ENCODE measurements at places on chromosomes 5 and 9.

- no peak for DNase-seq
Measured at GRCh38 chr5:26054594-26054993, 983.8 kb downstream of the CDH9 start.

- DNase-seq = no peak
Measured at GRCh38 chr5:60503771-60504170, 196.2 kb downstream of the DEPDC1B start.

DNA sequence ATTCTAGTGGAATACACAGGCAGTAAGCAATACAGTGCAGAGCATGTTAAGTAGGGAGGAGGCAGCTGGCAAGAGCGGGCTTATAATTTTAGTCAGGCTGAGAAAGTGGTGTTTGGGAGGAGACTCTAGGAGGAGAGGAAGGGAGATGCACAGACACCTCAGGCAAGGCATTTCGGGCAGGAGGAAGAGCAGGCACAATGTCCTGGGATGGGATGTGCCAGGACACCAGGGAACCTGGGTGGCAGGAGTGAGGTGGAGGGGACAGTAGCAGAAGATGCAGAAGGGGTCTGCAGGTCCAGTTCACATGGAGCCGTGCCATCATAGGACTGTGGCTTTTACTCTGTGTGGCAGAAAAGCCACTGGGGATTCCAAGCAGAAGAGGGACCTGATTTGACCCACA, 143.7 kb upstream of the FSTL4 start:
- DNase-seq = no peak

- DNase-seq = no peak
Measured at GRCh38 chr5:89043676-89044075, 160.7 kb upstream of the MEF2C start.

DNA sequence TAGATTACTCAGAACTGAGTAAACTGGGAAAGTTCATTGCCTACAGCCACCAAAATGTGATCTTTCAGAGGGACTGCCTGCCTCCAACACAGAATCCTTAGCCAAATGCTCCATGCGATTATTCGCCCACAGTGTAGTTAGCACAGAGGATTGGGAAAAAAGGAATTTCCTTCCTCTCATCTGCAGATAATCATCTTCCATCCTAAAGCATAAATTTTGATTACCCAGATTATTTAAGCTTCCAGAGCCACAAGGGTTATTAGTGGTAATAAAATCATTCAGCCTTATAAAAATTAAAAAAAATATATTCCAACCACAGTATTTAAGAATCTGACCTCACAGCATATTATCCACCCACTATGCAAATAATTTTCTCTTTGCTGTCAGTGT, 285.3 kb upstream of the GRAMD2B start:
- DNase-seq = no peak

DNA sequence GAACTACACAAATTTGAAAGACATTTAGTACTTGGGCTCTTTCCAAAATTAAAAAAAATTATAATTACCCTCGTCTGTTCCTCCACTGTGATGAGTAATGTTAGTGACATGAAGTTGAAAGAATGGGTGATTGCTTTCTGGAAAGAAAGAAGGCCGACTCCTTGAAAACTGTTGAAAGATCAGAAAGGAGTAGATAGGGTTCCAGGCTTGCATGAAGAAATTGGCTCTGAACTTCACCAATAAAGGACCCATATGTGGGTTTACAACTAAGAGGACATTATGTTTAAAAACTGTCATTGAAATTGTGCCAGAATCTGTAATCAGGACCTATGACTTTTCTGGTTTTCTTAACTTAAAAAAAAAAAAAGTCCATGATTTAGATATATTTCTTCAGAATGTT, 20.7 kb upstream of the MOCS2 start:
- DNase-seq = no peak

DNA sequence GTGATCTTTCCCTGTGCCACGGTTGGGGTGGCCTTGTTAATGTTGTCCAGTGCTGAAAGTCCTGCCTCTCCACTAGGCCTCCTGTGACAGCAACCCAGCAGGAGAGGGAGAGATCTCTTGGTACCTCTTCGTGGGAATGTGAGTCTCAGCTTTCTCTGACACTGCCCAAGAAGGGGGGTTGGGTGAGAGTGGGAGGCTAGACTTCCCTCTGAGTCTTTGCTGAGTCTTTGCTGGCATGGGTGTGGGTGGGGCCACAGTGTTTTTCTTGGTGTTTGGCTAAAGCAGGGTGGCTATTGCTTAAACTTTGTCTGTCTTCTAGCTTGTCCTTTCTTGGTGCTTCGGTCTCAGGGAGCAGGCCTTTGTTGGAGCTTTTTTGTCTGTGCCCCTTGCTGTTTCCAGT, 145.6 kb downstream of the GNA14 start:
- DNase-seq = no peak

DNA sequence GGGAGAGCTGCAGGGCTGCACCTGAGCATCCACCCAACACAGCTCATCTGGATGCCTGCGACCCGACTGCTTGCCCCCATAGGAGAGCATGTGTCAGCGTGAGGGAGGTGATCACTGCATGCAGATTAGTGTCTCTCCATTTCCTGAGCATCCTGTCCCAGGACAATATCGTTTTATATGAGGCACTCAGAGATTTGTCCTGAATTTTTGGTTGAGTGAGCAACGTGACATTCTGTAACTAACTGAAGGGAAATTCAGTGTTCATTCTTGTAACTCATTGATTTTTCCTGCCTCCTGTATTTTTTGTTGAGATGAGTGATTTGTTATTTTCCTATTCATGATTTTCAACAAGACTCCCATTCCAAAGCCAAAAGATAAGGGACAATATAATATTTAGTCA, 20.7 kb upstream of the ANKRD34B start:
- DNase-seq = no peak

DNA sequence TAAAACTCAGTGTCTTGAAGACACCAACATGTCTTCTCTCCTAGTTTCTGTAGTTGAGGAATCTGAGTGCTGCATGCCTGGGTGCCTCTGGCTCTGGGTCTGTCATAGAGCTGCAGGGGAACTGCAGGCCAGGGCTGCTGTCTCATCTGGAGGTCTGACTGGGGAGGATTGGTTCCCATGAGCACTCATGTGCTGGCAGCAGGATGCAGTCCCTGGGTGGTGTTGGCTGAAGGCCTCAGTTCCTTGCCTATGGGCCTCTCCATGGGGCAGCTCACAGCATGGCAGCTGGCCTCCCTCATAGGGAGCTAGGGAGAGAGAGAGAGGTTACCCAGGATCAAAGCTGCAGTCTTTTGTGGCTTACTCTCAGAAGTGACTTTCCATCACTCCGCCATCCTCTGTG, 22.6 kb downstream of the UBE2QL1 start:
- DNase-seq = no peak

GRCh38 chr5:15463231-15463980, 36.6 kb upstream of the FBXL7 start:
- DNase-seq = no peak

GRCh38 chr9:2227144-2227867, 212.2 kb downstream of the SMARCA2 start:
- DNase-seq = no peak

Data from activated T-cell treated with anti-CD3 and anti-CD28 coated beads for 24 hours (primary cell).